ENCODE measurements at places on chromosomes 11 and 22. TPM values are rescaled to one million over a fixed set of nuclear protein-coding genes. Genes with fewer than 3 reads are reported as not detected.

GRCh38 chr11:34975482-34975881 is 59.1 kb downstream of the PDHX start:
- H3K27me3 ChIP-seq = no peaks in the 10 kb centered on the region
- H3K36me3 ChIP-seq = no peaks in the 10 kb centered on the region
- no peak overlapping the region for H3K27ac ChIP-seq

Gene PDGFD
- 114 TPM for polyA plus RNA-seq

Gene C11orf97
- not detected for polyA plus RNA-seq

GRCh38 chr11:111921541-111922230 is 3.0 kb downstream of the C11orf52 start:
- H3K27ac ChIP-seq = no peak overlapping the region
- H3K4me1 ChIP-seq = peaks cover 13% of the 10 kb centered on the region
- no peak for DNase-seq
- no peaks in the 10 kb centered on the region for H3K36me3 ChIP-seq

DNA sequence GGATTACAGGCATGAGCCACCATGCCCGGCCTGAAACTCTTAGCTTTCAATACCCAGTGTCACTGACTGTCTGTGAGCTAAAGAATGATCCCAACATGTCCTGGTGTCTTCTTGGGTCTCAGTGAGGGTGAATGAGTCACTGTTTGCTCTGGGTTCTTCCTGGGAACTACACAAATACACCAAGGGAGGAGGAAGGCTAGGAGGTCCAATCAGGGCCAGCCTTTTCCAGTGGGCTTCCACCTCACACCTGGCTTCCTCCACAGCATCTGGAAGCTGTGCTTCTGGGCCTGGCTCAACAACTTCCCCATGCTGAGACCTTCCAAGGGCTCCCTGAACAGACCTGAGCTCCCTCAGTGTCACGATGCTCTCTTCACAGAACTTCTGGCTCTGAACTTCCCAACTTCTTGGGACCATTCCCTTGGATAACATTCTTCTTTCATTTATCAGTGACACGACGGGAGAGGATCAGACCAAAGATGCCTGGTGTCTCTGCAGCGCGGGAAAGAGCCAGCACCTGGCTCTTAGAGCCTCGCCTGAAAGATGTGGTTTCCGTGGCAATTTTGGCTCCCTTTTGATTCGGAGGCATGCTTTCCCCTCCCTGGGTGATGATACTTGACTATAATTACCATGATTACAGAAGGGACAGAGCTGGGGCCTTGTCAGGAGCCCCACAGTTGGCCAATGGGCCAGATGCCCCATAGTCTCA is 22.3 kb upstream of the CHRM4 start:
- no peak overlapping the region for H3K27ac ChIP-seq
- H3K27me3 ChIP-seq = no peaks in the 10 kb centered on the region
- H3K4me3 ChIP-seq = no peak overlapping the region
- no peak for DNase-seq
- no peaks in the 10 kb centered on the region for H3K4me1 ChIP-seq

DNA sequence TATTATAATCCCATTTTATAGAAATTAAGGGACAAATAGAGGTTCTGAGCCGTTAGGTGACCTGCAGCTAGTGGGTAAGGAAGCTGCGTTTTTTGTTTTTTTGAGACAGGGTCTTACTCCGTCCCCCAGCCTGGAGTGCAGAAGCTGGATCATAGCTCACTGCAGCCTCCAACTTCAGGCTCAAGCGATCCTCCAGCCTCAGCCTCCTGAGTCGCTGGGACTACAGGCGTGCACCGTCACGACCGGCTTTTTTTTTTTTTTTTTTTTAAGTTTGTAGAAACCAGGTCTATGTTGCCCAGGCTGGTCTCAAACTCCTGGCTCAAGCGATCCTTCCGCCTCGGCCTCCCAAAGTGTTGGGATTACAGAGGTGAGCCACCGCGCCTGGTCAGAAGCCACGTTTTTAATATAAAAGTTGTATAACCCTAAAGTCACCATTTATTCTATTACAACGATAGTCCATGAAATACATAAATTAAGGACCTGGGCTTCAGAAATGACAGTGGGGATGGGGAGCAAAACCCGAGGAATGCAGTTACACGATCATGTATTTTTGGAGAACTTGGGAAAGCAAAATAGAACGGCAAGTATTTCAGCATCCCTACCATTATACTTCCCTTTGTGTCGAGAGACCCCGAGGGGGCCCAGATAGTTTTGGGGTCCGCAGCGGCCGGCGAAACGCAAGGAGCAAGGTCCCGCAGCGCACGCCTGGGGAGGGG is 638 bp downstream of the SAAL1 start:
- peak overlapping the region; percentile 43 for H3K27ac ChIP-seq
- no peaks in the 10 kb centered on the region for H3K27me3 ChIP-seq
- DNase-seq = no peak
- H3K4me3 ChIP-seq = peak overlapping the region; percentile 84

All from ovary (tissue), 10 donors.